ENCODE measurements at places on chromosomes 6 and 20.

DNA sequence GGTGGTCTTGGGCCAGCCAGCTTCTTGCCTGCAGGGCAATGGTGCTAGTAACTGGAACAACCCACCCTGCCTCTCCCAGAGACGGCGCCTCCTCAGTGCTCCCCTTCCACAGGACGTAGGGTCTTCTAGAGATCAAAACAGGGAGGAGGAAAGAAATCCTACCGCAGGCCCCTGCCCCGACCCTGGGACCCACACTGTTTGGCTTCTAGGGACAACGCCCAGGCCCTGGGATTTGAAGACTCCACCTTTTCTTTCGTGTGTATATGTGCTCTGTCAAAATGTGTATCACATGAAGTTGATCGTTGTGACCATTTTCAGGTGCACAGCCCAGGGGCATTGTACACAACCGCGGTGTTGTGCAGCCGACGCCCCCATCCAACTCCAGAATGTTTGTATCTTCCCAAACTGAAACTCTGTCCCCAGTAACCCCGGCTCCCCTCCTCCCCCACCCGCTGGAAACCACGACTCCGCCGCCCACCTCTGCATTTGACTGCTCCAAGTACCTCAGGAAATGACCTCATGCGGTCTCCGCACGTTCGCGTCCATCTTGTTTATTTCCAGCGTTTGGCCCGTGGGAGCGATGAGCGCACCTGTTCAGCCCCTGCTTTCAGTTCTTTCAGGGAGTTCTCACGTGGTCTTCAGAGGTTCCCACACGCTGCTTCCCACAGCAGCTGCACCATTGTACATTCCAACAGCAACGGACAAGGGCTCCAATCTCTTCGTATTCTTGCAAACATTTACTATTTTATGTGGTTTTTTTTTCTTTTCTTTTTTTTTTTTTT lies 3.4 kb upstream of the BHLHE23 start:
- peak; percentile 43 for DNase-seq

- DNase-seq: no peak
These were observed 572 bp downstream of the DSE start for GRCh38 chr6:116371120-116371917.

GRCh38 chr20:5467086-5467485 lies 150.3 kb upstream of the PROKR2 start:
- DNase-seq: no peak

- DNase-seq: no peak
These were observed 5.7 kb upstream of the CITED2 start for GRCh38 chr6:139380168-139380567.

DNA sequence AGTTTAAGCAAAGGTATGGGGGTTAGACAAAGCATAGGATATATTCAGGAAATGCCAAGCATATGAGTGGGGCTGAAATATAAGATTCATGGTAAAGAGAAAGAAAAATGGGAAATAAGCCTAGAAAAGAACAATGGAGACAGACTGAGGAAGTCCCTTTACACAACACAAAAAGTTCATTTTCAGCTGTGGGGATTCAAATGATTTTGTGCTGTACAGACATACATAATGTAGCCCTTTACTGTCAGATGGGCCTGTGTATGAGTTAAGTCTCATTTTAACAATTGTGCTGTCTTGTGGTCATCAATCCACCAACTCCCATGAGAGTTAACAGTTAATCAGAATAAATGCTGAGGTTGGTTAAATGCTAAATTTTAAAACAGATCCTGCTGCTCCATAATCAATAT lies 37.2 kb downstream of the REV3L start:
- DNase-seq: no peak

DNA sequence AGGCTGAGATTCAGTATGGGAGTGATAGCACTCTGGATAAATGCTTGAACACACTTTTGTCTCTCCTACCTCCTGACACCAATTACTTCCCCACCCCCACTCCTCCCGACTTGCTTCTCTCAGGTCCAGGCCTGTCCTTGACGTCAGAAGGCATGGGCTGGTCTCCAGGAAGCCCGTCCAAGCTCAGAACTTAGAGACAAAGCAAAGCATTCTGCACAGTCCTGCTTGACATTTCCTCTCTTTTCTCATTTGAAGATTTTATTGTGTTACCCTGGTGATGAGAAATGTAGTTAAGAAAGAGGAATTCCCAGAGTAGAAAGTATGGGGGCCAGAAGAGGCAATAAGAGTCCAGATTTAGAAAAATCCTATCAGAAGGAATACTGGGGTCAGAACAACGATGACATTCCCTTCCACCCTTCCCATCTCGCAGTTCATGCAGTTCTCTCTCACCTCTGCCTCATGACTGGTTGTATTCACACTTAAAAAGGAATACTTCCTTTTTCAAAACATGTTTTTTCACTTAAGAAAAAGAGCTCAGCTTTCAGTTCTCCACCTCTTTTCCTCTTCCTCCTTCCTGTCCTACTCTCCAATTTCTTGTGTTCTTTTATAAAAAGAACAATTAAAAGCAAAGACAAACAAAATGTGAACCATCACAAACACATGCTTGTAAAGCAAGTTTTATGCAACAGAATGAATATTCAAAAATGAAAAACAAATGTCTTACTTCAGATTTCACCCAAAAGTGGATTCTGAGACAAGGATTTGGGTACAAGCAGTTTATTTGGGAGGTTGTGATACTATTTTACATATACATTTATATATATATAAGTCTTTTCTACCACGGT lies 18.5 kb upstream of the FAM184A start:
- DNase-seq: no peak

GRCh38 chr6:69601132-69601531 lies 195.7 kb downstream of the LMBRD1 start:
- DNase-seq: no peak

- no peak for DNase-seq
These were observed 341.3 kb downstream of the TAF4 start for GRCh38 chr20:61724376-61724775.

DNA sequence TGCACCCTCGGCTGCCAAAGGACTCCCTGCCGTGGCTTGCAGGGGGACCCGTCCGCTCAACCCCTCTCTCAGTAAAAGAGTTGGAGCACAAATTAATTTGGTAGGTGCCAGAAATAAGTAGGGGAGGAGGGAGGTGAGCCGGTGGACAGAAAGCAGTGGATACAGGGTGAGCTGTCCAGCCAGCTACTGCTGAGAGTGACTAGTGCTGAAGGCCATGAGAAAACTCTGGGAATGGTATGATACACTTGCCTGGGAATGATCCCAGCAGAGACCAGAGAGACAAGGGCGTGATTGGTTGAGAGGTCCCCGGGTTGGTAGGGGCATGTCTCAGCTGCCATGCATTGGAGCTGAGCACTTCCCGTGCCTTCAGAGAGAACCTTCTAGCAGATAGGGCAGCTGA lies 15.7 kb downstream of the FOXQ1 start:
- no peak for DNase-seq

DNA sequence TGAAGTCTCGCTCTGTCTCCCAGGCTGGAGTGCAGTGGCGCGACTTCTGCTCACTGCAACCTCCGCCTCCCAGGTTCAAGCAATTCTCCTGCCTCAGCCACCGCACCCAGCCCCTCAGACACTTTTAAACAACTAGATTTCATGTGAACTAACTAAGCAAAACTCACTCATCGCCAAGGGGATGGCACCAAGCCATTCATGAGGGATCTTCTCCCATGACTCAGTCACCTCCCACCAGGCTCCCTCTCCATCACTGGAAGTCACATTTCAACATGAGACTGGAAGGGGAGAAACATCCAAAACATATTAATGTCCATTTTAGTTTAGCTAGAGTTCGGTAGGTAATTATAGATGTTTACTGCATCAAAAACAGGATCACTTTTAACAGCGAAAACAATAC lies 95.9 kb upstream of the PRL start:
- no peak for DNase-seq

DNA sequence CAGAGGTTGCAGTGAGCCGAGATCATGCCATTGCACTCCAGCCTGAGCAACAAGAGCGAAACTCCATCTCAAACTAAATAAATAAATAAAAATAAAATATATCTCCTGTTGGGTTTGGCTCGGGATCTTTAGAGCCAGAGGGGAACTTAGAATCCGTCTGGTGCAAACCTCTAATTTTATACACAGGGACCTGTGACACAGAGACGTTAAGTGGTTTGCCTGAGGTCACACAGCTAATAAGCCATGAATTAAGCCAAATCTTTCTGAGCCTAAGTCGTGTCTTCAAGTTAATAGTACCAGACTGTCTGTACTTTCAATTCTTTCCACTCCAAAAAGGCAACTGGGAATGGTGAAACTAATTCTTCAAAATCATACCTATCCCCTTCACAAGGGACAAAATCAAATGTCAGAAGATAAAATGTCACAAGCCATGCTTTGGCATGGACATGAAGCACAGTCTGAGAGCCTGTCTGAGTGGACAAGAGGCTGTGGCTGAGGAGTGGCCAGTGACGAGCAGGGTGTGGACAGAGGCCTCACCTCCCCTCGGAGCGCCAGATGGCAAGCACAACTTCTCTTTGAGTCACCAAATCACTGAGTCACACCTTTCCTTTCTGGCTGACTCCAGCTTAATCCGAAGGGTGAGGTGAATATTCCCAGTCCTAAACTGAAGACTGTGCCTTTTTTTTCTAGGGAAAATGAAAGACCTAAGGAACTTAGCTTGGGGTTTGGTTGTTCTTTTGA lies 177.4 kb downstream of the TFAP2A start:
- DNase-seq: no peak

DNA sequence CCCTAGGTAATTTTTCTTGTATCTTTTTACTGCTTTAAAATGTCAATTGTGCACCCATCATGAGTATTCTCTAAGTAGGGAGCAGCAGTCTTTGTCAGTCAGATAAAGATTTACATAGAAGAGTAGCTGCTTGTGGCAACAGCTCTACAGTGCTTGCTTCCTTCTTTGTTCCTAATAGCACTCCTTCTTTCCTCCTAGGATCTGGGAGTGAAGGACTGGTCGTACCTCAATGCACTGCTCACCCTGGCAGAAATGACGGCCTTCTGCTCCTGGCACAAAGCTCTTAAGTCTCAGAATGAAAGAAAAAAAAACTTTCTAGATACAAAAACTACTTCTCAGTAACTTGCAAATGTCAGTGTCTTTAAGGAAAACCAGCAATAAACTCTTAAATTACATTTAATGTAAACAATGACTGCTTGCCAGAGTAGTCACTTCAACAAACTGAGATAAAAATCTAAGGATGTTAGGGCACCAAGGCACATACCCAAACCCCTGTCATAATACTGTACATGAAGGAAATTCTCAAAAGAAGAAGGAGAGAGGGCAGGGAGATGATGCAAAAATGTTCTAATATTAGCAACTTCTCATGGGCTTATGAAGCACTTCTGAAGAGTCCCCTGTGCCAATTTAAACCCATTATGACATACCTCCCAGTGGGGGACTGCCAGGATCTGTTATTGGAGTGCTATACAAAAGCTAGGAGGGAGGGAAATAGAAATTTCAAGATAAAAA lies 34.0 kb downstream of the NCOA6 start:
- DNase-seq: no peak

DNA sequence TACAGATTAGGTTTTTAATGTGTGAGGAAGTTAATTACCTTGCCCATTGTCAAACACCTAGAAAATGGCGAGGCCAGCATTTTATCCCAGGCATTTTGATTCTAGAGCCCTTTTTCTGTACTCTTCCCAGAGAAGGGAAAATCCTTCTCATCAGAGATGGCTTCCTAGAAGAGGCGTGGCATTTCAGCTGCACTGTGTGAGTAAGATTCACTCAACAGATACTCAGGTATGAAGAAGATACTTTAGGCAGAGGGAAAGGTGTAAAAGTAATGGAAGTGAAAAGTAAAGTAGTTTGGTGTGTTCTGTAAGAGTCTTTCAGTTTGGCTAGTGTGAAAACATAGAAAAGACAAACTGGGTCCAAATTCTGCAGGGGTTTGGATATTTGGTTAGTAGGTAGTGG lies 113.8 kb downstream of the MAP3K4 start:
- no peak for DNase-seq

DNA sequence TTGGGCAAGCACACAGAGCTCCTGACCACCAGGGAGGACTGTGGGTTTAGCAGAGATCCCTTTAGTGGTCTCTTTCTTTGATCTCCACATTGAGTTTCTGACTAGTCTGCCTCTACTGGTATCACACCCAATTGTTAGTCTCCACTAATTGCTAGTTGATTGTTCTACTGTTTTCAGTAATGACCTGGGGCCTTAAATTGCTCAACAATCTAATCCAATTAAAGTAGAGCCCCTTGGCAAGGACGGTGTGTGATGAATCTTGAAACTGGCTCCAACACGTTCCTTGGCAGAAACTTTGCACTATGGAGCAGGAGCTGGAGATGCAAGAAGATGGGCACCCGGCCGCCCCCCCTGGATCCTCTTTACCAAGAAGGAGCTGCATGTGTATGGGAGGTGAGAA lies 12.3 kb downstream of the FAM50B start:
- no peak for DNase-seq

- DNase-seq: no peak
These were observed 10.8 kb downstream of the VSTM2L start for GRCh38 chr20:37913567-37914366.

DNA sequence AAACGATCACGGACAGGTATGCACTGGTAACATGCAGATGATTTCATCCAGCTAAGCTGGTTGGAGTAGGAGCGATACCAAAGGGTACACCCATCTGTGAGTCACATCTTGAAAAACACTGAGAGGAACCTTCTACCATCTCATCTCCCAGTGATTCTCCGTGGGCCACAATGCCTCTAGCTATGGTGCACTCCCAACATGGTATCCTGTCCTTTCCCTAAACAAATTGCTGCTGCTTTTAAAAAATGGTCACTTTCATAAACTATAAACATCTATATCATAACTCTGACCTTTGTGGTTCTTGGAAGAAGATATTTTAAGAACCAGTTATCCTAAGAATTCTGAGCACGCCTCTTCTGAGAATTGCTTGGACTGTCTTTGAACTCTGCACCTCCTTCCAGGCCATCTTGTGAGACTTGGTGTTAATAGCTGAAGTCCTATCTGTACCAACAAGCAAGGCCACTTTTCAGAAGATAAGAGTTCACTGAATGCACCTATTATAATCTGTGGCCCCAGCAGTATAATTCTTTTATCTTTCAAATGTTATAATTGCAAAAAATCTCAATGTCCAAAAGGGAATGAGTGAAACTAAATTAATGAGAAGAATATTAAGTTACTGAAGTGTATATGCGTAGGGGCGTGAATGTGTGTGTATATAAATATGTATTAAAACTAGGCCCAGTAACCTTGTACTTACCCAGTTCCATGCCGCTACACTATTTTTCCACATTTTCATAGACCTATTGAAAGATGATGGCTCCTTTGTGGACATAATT lies 70.5 kb upstream of the TPD52L1 start:
- no peak for DNase-seq

GRCh38 chr6:148044261-148044751 lies 298.3 kb upstream of the SASH1 start:
- no peak for DNase-seq

DNA sequence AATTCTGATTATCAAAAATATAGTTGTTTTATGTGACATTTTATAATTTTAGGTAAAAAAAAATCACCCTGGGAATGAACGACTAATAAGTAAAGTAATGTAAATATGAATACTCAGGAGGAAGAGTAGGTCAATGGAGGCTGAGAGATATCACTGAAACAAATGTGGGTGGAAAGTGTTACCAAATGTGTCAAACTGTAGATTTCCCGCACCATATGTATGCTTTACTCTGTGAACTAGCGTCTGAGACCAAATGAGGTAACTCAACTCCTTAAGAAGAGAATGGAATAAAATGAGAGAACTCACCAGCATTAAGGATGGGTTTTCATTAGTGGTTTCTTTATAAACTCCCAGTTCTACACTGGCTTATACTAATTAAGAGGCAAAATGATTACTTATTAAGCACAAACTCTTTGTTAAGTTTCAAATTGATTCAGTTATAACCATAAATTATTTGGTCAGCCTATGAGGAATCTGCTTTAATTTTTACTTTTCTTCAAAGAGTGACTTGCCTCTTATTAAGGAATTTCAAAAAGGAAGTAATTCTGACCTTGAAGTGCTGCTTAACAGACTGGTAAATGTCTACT lies 784.7 kb upstream of the GJE1 start:
- DNase-seq: no peak

All from stimulated activated CD8-positive, alpha-beta memory T cell treated with anti-CD3 and anti-CD28 coated beads, Interleukin-7, amount 100 ng/mL, for 48 hours (primary cell).